ENCODE measurements at places on chromosomes 3 and 15.
A peak's percentile ranks its signal among the peaks of the same experiment; 100 is the strongest.

DNA sequence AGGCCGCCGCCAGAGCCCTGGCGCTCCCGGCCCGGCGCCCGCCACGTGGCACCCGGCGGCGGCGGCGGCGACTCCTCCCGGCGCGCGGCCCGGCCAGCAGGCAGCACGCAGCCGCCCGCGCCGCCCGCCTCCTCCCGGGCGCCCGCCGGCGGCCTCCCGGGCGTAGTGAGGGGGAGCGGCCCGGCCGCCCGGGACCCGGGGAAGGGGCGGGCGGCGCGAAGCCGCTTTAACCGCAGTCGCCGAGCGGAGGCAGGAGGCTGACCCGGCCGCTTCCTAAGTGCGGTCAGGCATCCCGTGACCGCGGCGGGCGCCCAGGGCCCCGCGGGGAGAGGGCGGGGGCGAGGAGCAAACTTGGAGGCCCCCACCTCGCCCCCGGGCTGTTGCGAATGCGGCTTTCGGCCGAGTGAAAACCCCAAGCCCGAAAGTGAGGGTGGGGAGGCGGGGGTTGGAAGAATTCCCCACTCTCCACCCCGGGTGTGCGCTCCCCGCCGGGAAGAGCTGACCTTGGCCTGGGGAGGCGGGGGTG lies 1.7 kb upstream of the HES1 start:
- peak; percentile 52 for DNase-seq

- DNase-seq = no peak
Measured at GRCh38 chr15:39539466-39539865, 41.4 kb upstream of the THBS1 start.

DNA sequence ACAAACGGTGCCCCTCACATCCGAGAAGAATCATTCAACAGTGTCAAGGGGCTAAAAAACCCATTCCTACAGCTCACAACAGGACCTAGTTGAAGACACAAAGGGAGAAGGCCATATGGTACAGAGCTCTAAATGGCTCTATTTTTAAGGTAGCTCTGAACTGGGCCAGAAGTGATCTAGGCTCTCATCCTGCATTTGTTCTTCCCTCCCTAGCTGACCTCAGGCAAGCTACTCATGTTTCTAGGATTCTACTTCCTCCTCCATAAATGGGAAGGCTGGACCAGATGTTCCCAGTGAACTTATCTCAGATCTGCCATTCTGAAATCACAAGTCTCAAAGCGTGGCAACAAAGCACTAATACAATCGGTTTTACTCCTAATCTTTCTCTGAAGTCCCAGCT lies 62.3 kb downstream of the CPNE4 start:
- no peak for DNase-seq

DNA sequence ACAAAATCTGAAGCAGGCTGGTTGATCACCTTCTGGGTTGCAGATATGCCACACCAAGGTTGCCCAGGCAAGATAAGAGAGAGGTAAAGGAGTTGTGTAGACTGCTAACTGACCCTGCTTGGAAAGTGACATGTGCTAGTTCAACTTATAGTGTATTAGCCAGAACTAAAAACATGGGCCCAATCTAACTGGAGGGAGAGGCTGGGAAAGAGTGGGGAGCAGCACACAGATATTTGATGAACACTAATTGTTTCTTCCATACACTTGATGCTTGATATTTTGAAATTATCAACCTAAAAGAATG lies 55.1 kb upstream of the ADGRG7 start:
- no peak for DNase-seq

DNA sequence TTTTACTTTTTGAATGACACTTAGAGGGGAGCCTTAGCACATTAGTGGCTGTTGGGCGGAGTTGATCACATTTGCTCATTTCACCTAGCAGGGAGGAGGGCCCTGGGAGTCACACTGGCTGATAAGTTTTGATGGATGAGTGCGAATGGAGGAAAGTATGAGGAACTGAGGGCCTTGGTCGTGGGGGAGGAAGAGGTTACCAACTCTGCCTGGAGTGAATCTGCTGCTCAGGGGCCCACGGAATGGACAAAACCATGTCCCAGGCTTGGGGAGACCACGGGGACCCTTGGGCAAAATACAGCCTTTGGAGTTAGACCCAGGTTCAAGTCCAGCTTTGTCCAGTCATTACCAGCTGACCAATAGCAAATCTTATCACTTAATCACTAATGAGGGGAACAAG lies 5.1 kb upstream of the FLNB start:
- no peak for DNase-seq

- DNase-seq = no peak
Measured at GRCh38 chr3:17686613-17687012, 55.8 kb downstream of the TBC1D5 start.

DNA sequence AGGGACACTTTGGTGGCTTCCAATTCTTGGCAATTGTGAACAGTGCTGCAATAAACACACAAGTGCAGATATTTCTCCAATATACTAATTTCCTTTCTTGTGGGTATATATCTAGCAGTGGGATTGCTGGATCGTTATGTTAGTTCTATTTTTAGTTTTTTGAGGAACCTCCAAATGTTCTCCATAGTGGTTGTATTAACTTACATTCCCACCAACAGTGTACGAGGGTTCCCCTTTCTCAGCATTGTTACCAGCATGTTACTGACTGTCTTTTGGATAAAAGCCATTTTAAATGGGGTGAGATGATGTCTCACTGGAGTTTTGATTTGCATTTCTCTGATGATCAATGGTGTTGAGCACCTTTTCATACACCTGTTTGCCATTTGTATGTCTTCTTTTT lies 92.8 kb downstream of the DAPK2 start:
- no peak for DNase-seq

GRCh38 chr3:143081844-143082778 lies 37.5 kb upstream of the CHST2 start:
- DNase-seq = no peak

GRCh38 chr15:99433026-99433756 lies 132.6 kb upstream of the MEF2A start:
- no peak for DNase-seq

DNA sequence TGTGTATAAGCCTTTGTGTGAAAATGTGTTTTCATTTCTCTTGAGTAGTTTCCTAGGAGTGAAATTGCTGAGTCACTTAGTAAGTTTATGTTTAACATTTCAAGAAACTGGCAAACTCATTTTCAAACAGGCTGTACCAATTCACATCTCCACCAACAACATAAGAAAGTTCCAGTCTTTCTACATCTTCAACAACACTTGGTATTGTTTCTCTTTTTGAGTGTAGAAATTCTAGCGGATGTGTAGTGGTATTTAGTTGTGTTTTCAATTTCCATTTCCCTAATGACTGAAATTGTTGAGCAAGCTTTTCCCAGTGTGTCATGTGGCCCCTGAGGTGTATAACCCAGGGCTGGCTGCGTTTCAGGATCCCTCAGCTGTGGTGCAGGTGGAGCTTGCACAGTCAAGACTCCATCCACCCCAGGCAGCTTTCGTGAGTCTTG lies 258.5 kb downstream of the PDCD6IP start:
- no peak for DNase-seq

- no peak for DNase-seq
Measured at GRCh38 chr15:73287019-73287418, 81.7 kb downstream of the HCN4 start.

- DNase-seq = no peak
Measured at GRCh38 chr15:49900006-49900902, 218.8 kb downstream of the ATP8B4 start.

DNA sequence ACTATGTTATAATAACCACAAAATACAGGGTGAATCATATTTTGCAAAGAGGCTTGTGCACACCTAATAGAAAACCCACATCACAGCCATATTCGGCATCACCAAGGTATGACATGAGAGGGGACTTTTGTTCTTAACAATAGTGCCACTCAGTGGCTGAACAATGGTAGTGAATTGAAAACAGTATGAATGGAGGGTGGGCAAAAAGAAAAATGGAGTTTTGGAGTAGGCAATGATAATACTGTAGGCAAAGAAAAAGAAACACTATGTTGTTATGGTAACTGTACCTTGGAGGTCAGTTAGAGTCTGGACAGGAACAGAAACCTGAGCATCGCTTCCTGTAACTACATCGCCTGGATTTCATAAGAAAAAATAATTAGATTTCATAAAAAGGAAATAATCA lies 348.6 kb downstream of the PLCL2 start:
- DNase-seq = peak; percentile 13

- DNase-seq = no peak
Measured at GRCh38 chr15:48888191-48888590, 10.3 kb downstream of the EID1 start.

GRCh38 chr3:9914559-9915253 lies 2.2 kb upstream of the IL17RC start:
- no peak for DNase-seq

- no peak for DNase-seq
Measured at GRCh38 chr15:91192690-91193377, 92.8 kb downstream of the SV2B start.

DNA sequence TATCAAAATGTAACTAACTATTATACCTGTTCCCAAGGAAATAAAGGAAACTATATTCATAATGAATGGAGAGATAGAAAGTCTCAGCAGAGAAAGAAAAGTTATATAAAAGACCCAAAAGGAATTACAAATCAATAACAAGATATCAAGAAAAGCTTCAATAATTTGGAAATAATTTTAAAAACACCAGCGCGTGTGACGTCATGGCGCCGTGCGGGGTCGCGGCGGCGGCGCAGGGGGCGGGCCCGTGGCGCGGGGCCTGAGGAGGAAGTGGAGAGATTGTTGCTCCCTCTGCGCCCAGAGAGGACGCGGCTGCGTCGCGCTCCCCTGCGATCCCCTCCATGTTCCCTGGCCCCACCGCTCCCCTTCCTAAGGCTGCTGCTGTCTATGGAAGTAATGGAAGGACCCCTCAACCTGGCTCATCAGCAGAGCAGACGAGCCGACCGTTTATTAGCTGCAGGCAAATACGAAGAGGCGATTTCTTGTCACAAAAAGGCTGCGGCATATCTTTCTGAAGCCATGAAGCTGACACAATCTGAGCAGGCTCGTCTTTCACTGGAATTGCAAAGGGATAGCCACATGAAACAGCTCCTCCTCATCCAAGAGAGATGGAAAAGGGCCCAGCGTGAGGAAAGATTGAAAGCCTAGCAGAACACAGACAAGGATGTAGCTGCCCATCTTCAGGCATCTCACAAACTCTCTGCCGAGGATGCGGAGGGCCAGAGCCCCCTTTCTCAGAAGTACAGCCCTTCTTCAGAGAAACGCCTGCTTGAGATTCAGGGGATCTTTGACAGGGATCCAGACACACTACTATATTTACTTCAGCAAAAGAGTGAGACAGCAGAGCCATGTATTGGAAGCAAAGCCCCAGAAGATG lies 4.1 kb downstream of the XCR1 start:
- DNase-seq = no peak

GRCh38 chr3:147364771-147365170 lies 41.6 kb downstream of the ZIC4 start:
- DNase-seq = no peak

DNA sequence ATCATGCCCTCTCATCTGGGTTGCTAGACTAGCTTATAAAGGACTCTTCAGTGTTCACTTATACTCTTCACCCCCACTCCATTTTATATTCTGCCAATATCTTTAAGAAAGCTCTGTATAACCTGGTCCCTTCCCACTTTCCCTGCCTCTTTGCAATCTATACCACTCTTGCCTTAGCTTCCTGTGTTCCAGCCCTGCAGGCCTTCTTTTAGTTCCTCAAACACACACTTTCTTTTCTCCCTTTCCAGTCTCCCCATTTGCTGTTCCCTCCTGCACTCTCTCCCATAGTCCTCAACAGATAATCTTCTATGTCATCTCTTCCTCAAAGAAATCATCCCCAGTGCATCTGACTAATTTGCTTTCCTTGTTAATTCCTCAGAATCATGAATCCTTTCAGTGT lies 28.7 kb downstream of the SENP8 start:
- no peak for DNase-seq

- DNase-seq = no peak
Measured at GRCh38 chr3:109532257-109533216, 195.2 kb upstream of the DPPA4 start.

DNA sequence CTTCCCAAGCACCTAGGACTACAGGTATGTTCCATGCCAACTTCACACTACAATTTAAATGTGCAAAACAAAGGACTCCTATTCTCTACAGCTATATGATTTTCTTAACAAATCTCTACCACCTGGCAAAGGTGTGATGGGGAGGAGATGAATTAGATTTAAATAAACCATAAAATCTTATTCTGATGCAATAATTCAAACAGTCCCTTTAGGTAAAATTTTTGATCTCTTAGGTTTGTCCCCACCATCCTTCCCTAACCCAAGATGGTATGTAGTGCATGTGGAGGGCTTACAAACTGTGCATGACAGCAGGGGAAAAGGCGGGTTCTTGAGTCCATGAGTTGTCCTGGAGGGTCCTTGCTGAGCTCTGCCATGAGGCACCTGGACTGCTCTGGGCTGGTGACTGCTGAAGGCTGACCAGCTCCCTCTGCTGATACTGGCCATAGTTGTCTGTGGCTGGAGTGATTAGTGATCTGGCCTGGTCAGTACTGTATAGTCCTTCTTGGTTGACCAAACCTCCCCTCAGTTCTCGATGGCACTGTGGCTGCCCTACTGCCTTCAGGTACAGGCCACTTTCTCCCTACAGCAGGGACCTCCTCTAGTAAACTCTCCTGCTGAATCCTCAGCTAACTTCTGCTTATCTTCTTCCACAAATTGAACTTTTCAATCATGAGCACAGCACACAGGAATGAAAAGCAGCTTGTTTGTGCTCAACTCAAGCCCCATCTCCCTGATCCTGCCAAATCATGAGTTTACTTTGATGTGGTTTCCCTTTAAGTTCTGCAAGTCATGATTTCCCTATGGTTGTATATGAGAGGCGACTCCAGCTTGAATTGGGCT lies 30.1 kb downstream of the CFAP161 start:
- DNase-seq = no peak

GRCh38 chr15:40633178-40633577 lies 39.1 kb downstream of the KNL1 start:
- no peak for DNase-seq

DNA sequence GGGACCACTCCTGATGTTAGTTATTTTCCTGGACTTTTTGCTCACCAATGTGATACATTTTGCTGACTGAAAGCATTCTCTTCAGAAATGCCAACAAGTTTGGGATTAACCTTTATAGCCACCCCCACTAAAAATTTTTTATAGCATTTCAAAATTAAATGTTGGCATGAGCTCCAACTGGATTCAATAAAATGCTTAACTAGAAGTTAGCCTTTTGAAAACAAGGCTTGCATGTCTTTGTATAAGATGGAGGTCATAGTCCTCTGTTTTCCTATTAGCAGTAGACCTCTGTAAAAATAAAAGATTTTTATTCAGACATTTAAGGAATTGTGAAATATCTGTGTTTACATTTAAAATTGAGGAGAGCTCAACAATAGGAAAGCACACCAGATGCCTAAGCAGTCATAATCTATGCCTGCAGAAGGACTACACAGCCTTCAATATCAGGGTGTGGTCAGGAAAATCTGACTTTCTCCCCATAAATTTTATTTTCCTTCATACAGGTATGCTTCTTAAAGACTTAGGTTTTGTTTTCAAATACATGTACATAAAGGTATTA lies 87.2 kb downstream of the DNAJC13 start:
- no peak for DNase-seq

- DNase-seq = no peak
Measured at GRCh38 chr15:74868059-74868458, 5.1 kb downstream of the SCAMP2 start.

- no peak for DNase-seq
Measured at GRCh38 chr3:171811295-171811912, 1.1 kb upstream of the PLD1 start.

Measured in NCI-H1092 (cell line).